ENCODE measurements at places on chromosomes 2 and 18. TPM values are rescaled to one million over a fixed set of nuclear protein-coding genes. Genes with fewer than 3 reads are reported as not detected.

- H3K4me3 ChIP-seq = no peak overlapping the region
- H3K36me3 ChIP-seq = no peaks in the 10 kb centered on the region
- H3K4me1 ChIP-seq = no peaks in the 10 kb centered on the region
- no peak for DNase-seq
- H3K27ac ChIP-seq = no peak overlapping the region
- no peaks in the 10 kb centered on the region for H3K27me3 ChIP-seq
These were observed 21.1 kb upstream of the TMEM163 start for GRCh38 chr2:134739879-134740301.

DNA sequence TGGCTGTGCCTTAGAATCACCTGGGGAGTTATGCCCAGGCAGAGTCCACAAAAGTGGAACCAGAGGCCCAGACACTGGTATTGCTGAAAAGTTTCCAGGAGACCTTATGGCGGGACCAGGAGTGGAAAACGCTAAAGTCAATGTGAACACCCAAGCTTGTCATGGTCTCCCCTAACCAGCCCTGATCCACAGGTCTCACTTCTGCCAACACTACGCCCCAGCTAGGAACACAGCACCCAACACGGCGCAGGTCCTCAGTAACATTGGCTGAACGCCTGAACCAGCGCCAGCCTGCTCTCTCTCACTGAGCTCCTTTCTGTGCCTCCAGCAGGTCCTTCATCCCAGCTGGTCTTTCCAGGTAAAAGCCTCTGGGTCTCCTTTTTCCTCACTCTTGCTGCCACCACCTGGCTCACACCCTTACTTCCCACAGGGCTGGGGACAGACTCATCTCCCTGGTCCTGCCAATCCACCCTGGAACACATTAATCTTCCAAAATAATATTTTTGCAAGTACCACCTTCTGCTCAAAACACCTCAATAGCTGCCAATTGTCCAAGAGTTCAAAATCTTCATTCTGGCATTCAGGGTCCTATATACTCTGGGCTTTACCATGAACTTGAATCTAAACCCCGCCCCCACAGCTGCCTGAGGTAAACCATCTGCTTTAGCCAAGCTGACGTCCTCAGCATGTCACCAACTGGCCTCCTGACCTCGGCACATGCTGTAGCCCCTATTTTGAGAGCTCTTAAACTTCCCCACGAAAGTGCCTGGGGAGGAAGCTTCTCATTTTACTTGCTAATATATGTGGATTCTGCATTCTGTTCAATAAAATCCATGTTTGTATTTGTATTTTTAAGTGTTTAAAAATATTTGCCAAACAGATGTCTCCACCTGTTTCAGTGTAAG, 34.6 kb downstream of the ADCY3 start:
- no peak overlapping the region for H3K27ac ChIP-seq
- H3K27me3 ChIP-seq = no peaks in the 10 kb centered on the region
- DNase-seq = no peak
- no peak overlapping the region for H3K4me3 ChIP-seq
- no peaks in the 10 kb centered on the region for H3K36me3 ChIP-seq

DNA sequence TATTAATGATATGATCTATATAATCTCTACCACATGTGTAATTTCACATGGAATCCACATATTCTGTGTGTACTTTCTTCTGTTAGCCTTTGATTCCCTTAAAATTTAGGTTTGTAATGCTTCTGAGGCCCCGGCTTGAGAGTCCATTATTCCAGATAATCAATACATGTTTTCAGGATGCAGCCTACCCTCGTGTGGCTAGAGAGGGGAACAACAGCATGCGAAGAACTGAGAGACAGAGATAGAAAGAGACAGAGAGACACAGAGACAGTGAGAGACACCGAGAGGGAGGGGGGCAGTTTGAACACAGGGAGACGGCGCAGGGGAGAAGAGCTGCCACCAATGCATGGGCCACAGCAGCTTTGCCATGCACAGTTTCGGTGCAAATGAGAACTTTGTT, 185.4 kb downstream of the SNTG2 start:
- no peaks in the 10 kb centered on the region for H3K4me1 ChIP-seq
- no peak overlapping the region for H3K27ac ChIP-seq
- no peaks in the 10 kb centered on the region for H3K36me3 ChIP-seq
- no peak overlapping the region for H3K4me3 ChIP-seq
- H3K27me3 ChIP-seq = no peaks in the 10 kb centered on the region

- H3K36me3 ChIP-seq = no peaks in the 10 kb centered on the region
- H3K27ac ChIP-seq = no peak overlapping the region
- no peak overlapping the region for H3K4me3 ChIP-seq
- no peak for DNase-seq
- H3K4me1 ChIP-seq = no peaks in the 10 kb centered on the region
These were observed 363.7 kb upstream of the SPHKAP start for GRCh38 chr2:228545041-228545747.

DNA sequence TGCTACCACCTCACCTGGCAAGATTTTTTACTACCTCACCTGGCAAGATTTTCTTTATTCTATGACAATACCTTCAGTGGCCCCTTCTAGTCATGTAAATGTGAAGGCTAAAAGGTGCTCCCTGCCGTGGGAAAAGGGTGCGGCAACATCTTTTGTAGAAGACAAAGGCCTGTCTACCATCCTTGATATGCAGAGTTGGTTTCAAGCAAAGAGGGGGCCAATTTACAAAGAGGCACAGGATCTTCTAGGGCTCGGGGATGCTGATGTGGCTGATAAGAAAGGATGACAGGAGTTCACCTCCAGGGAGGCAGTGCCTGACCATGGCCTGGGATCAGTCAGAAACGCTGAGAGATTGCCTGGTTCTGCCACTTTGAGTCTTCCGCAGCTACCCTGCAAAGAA, 165.4 kb upstream of the SLC1A4 start:
- H3K36me3 ChIP-seq = no peaks in the 10 kb centered on the region
- DNase-seq = no peak
- peaks cover 22% of the 10 kb centered on the region for H3K4me1 ChIP-seq
- H3K4me3 ChIP-seq = no peak overlapping the region

The PIEZO2 gene
- not detected for total RNA-seq
